ENCODE measurements at places on chromosomes 16 and 17.
A peak's percentile ranks its signal among the peaks of the same experiment; 100 is the strongest.

DNA sequence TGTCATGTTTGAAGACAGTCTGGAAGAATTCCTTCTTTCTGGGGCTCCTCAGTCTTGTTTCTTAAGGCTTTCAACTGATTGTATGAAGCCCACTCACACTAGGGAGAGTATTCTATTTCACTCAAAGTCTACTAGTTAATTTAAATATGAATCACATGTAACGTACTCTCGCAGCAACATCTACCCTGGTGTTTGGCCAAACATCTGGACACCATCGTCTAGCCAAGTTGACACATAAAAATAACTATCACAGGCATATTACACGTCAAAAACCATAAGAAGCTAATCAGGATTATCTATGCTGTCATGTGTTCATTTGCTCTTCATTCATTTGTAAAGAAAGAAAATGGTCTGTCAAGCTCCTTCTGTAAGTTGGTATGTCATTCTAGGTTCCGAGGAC is 787.4 kb downstream of the KCNJ2 start:
- DNase-seq, result no peak

GRCh38 chr16:81804134-81804610 is 25.1 kb downstream of the PLCG2 start:
- DNase-seq, result no peak

GRCh38 chr16:69706256-69706974 is 19.9 kb downstream of the NQO1 start:
- no peak for DNase-seq

- DNase-seq, result no peak
Observed at GRCh38 chr16:30494709-30495108, 22.2 kb downstream of the ITGAL start.

DNA sequence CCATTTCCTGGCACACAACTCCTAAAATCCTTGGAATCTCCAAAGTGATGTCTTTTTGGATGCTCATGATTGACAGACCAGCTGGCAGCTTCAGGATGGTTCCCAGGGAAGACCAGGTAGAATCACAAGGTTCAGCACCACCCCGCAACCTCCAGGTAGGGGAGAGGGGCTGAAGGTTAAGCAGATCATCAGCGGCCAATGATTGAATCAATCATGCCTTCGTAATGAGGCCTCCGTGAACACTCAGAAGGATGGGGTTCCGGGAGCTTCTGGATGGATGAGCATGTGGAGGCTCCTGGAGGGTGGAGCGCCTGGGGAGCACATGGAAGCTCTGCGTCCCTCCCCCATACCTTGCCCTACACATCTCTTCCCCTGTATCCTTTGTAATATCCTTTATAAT is 185.9 kb downstream of the SEC14L1 start:
- DNase-seq, result no peak

DNA sequence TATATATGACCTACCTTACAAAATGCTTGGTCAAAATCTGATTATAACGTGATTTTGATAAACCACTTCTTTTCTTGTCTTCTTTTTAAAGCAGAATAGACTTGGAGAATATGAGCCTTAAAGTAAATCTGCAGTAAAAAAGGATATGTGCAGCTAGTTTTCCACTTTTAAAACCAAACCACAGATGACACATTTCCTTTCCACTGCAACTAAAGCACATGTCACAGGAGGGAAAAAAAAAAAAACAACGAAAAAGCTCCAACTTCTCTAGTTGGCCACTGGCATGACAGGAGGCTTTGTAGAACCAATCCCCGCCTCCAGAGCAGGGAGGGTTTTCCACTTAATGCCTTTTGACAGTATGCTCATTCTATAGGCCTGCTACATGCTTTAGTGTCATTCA is at the start of gene EVI2A:
EVI2A (minus strand) TSS at position 142 of the 400 bp plus-strand sequence. CDS start 2,609 bp downstream, outside the sequence.
- DNase-seq, result peak; percentile 87

GRCh38 chr17:16927641-16928321 is 44.1 kb downstream of the TNFRSF13B start:
- no peak for DNase-seq

DNA sequence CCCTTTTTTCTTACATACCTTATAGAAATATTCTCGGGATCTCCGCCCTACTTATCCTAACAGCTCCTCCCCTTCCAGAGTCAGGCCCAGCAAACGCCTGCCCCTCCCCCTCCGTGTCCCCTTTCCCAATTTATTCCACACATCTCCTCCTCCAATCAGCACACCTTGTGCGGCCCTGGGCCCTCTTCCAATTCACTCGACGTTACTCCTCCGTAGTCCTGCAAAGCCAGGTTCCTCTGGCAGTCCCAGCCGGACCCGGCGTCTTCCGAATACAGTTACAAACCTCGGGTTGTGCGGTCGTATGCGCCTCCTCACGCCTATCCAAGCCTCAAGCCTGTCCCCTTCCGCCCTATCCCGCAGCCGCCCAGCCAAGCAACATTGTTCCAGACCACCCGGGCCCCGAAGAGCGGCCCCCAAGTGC is 677 bp downstream of the CBX1 start:
- DNase-seq, result no peak

DNA sequence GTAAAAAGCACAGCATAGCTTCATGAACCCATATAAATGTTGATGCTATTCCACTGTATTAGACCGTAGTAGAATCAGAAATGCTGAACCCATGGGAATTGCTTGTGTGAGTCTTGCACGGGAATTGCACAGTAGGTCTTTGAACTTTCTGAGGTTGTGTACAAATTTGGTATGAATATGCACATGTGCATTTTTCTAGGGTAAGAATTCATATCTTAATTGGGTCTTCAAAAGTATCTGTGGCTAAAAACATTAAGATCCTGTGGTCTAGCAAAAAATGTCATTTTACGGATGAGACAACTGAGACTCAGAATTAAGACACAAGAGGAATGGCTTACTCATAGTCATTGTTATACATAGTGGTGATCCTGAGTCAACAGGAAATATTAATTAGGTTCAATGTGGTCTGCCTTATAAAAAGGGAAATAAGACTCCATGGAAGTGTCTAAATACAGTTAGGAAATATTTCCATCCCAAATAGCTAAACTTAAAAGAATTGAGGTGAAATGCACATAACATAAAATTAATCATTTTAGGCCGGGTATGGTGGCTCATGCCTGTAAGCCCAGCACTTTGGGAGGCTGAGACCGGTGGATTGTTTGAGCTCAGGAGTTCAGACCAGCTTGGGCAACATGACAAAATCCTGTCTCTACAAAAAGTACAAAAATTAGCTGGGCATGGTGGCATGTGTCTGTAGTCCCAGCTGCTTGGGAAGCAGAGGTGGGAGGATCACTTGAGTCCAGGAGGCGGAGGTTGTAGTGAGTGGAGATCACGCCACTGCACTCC is 22.8 kb downstream of the TAOK1 start:
- DNase-seq, result no peak

DNA sequence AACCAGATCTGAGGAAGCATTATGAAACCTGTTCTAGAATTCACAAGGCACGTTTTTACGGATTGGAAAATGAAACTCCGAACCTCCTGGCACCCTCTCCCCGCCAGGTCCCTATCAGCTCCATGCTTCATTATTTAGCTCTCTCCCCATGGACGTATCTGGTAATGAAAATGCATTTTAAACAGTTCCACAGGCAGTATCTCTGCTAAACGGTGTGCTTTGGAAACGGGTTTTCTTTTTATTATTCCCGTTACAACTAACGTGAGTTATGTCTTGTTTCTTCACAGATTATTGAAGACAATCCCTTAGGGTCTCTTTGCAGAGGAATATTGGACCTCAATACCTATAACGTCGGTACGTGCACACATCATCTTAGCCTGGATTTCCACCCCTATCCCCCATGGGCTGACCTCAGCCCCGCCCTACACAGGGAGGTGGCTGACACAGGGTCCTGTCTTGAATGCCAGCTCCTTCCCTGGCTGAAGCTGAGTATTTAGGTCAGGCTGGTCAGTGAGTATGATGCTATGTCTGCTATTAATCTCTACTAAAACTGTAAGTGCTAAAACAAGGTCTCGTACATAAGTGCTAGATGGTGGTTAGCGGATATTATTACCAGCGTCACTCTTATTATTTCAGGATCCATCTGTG is 82.9 kb downstream of the SDR42E1 start:
- no peak for DNase-seq

DNA sequence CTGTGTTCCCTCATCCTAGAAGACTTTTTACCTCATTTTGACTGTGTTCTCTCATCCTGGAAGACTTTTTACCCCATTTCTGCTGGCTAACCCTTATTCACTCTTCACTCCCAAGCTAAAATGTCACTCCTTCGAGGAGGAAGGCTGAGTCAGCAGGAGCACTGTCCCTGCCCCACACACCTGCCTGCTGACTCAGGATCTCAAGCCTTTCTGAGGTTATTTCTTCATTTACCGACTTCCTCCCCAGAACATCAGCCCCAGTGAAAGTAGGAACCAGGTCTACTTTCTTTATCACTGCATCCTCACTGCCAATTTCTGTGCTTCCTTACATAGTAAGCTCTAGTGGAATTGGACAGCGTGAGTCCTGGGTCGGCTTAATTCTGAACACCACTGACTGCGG is 220.6 kb downstream of the HS3ST4 start:
- no peak for DNase-seq

DNA sequence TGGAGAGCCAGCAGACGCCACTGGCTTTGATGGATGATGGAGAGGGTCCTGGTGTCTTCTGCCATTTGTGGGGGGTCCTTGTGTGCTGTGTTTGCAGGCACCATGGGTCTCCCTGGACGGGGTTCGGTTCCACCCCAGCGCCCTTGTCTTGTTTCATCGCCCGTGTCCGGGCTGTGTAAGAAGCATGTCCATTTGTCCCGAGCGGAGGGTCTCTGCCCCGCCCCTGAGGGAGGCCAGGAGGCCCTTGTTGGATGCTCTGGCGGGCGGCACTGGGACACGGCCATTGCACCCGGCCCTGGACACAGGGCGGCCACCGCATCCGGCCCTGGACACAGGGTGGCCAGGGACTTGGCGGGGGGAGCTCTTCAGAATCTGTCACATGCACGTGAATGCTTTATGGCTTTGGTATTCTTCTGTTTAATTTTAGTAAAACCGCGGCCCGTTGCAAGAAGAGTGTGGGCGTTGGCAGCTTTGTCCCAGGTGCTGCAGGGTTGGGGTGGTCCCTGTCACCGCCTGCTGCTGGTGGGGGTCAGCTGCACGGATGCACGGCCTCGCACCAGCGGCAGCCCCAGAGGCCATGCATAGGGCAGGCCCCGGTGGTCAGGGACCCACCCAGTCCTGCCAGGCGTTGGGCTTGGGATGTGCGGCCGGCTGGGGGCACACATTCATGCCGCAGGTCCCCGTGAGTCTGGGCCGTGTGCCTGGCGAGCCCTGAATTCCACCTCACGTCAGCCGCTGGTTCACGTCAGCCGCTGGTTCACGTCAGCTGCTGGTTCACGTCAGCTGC is 21.0 kb upstream of the ZNF750 start:
- DNase-seq, result no peak

GRCh38 chr16:66474750-66475199 is 47.7 kb downstream of the BEAN1 start:
- DNase-seq, result peak; percentile 73

Measured in activated T-cell treated with anti-CD3 and anti-CD28 coated beads, Interleukin-2, amount 50 U/mL, for 72 hours (primary cell).